COR-L47 (cell line): ENCODE measurements at places on chromosomes 2 and 18.

- no peak for DNase-seq
Observed at GRCh38 chr2:15492773-15493325, 68.3 kb downstream of the NBAS start.

GRCh38 chr2:190979906-190980629 is 33.9 kb downstream of the STAT1 start:
- DNase-seq, result peak; percentile 86

GRCh38 chr2:99485824-99486223 is 4.0 kb downstream of the REV1 start:
- no peak for DNase-seq

- peak; percentile 22 for DNase-seq
Observed at GRCh38 chr18:76544511-76545345, 49.7 kb upstream of the ZNF516 start.

DNA sequence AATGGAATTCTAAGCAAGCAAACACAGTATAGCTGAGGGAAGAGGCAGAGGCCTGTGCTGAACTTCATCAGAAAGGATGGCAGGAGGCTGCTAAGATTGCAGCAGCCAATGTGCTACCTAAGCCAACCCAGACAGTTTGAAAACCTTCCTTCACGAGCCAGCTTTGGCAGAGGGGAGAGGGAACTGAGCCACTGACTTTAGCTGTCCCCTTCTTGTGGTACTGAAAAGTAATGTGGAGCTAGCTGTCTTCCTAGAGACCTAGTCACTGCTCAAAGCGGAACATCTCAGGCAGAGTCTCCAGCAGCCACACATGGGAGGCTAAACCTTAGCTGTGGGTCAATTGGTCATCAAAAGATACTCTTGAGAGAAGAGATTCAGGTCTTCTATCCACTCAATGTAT is 419.0 kb downstream of the FBXO15 start:
- no peak for DNase-seq

DNA sequence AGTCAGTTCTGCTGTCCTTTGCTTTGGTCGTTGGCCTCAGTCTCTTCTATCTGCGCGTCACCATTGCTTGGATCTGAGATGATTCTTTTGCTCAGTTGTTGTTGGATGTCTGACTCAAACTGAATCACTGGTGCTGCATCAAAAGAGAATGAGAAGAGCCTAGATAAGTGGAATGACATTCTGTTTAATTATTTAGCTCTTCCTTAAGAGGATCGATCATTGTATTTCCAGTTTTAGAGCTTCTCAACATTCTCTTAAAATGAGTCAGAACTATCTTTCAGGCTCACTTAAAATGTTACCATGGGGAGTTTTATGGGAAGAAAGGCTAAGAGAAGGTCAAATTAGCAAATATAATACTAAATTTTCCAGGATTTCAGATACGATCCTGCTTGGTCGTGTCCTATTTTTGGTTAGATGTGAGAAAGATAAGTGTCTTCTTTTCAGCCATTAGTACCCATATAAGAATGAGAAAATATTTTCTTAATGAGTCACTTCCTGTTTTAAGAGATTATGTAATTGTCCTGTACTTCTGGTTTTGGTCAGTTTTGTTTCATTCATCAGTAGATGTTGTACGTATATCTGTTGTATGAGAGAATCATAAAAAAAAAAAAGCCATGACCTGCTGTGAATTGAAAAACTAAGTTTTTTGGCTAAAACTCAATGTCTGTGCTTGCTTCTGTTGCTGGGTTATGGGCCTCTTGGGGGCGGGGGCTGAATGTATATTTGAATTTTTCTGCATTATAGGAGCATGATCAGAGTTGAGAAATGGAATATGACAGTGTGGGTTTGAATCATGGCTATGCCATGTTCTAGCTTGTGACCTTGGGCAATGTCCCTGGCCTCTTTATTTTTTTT is 31.6 kb upstream of the CASP10 start:
- DNase-seq, result no peak

- DNase-seq, result no peak
Observed at GRCh38 chr18:76997951-76998808, 134.4 kb downstream of the MBP start.

DNA sequence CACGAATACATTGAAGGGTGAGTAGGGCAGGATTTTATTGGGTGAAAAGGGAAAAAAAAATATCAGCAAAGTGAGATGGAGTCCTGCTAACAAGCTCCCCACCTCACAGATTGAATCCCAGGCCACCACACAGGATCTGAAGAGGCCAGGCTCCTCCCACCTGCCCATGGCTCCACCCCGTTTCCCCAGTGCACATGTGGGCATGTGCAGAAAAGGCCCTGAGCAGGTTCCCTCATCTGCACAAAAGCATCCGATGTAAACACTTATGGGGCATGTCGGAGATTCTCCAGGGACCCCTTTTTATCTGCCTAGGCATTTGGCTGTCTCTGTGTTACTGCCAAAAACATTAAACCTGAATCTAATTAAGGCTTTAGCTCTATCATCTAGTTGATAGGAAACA is 35.2 kb downstream of the SKA1 start:
- no peak for DNase-seq

DNA sequence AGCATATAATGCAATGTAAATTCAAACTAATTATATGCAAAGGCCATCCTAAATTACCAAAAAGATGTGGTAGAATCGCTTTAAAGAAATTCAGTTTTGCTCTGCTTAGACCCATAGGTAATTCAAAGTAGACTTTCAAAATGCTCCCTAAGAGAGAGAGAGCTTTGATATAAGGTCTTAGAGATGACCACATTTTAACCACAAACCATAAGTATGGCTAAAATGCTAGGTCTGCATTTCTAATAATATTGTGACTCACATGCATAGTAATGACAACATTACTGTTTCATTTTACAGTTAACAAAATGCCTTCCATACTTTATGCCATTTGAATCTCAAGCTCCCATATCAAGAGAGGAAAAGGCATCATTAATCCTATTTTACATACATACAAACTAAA is 144.5 kb downstream of the RAD51AP2 start:
- no peak for DNase-seq

DNA sequence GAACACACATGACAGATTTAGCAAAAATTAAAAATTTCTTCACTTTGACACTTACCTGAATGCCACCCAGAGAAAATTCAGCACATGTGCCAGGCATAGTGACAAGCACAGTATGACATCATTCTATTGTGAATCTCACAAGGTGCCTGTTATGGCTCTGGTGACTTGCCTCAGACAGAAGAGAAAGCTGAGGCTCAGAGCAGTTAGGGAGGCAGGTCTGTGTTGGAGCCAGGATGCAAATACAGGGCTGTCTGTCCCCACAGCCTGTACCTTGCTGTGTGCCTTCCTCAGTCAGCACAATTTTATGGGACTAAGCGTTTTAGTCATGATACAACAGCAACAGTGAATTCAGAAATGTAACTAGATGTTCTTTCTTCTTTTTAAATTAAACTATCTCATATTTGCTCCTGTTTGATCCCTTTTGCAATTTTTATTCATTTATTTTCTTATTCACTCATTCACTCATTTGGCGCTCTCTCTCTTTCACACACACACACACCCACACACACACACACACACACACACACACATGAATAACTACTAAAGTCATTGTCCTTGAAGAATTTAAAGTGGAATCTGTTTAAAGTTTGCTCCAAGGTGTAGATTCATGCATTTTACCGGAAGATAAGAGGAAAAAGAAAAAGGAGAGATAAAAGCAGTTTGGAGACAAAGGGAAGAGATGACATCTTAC is 37.9 kb upstream of the CTAGE1 start:
- DNase-seq, result no peak

GRCh38 chr18:31268985-31269406 is 49.0 kb upstream of the DSG1 start:
- DNase-seq, result peak; percentile 94

- no peak for DNase-seq
Observed at GRCh38 chr18:32060026-32060425, 31.6 kb upstream of the RNF138 start.

GRCh38 chr2:189465478-189465877 is 24.2 kb downstream of the WDR75 start:
- no peak for DNase-seq

DNA sequence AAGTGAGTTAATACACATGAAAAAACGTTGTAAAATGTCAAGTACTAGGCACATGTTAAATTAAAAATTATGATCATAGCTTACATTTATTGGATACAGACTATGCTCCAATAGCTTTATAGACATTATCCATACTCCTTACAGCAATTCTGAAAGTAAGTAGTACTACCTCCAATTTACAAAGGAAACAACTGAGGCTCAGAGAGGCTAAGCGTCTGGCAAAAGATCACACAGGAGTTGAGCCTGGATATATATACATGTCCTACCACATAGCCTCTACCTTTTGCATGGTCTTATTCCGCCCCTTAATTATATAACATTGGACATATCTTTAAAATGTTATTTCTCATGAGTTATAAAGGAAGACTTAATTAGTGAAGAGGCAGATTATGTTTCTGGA is 127.3 kb downstream of the CSRNP3 start:
- no peak for DNase-seq
